NCI-H1105 treated with DMSO at 0.1 percent for 48 hours (cell line): ENCODE measurements at places on chromosomes 5 and 9.

GRCh38 chr9:134428559-134428958 is 102.3 kb downstream of the RXRA start:
- no peak for DNase-seq

GRCh38 chr9:136858844-136859757 is 7.0 kb downstream of the MAMDC4 start:
- no peak for DNase-seq

DNA sequence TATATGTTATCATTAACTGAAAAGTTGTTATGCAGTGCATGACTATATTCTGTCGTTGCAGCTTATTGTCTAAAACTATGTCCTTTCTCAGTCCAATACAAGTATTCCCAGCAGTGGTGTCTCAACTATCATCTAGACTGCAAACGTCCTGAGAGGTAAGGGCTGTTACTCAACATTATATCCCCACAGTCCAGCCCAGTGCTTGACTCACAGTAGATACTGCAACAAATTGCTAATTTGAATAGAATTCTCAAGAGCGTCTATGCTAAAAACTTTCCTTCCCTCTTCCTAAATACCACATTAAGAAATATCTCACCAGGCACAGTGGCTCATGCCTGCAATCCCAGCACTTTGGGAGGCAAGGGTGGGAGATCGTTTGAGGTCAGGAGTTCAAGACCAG is 37.7 kb upstream of the PCSK5 start:
- DNase-seq, result no peak

- no peak for DNase-seq
Observed at GRCh38 chr5:56190497-56190896, 42.6 kb downstream of the ANKRD55 start.

DNA sequence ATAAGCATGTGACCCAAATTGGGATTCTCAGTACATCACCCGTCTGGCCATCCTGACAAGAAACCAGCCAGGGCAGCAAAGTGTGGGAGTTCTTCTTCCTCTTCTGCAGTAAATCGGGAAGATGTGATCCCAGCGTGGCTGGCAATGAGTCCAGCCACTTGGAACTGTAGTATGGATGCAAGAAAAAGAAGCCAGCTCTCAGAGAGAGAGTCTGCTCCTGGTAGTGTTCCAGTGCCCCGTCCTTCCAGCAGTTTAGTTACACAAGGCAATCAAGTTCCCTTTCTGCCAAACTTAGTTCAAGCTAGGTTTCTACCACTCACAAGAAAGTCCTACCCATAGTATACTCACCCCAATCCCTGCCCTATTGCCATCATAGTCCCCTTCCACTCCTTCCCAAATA is 65.6 kb downstream of the CDK5RAP2 start:
- no peak for DNase-seq

GRCh38 chr5:14216902-14217301 is 73.8 kb downstream of the TRIO start:
- DNase-seq, result no peak

GRCh38 chr5:88269222-88269771 is 652 bp upstream of the TMEM161B start:
- DNase-seq, result peak; percentile 29

DNA sequence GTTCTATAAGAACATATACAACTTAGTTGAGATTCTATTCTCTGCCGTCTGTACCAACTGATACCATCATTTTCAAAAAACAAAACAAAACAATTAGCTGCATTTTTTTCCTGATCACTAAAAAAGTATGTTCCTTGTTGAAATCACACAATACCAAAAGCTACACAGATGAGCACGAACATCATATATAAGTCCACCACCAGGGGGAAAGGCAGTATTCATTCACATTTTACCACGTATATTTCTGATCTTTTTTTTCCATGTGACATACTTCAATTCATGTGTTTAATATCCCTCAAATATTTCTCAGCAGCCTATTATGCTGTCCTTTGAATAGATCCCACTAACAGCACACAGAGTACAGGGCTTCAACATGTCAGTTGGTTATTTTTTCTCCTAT is 40.6 kb downstream of the IRX2 start:
- DNase-seq, result no peak

DNA sequence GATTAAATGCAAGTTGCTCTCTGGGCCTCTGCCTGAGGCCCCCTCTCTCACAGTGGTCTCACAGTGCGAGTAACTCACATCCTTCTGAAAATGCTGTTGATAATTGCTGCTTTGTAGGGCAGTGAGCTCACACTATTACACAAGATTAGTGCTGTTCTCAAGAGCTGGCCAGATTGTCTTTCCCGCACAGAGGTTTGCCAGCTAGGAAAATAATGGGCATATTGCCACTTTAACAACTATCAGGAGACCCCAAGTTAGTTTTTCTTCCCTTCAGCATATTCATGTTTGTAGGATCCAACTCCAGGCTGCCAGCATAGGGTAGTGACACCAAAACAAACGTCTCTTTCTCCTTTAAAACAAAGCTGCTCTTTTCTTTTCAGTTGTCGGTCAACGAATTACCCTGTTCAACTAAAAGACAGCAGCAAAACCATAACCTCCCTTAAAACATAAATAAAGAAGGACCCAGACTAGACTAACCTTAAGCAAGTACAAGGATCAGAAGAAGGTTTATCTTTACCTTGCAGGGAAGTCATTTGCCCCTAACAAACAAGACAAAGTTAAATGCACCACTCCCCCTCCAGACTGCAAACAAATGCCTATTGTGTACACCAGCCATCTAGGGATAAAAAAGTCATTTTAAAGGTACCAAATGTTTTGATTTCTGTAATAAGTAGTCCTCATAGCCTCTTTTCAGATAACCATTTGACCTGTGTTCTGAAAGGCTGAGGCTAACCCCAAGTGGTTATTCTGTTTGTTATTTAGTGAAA is 91.4 kb downstream of the VCAN start:
- DNase-seq, result no peak

DNA sequence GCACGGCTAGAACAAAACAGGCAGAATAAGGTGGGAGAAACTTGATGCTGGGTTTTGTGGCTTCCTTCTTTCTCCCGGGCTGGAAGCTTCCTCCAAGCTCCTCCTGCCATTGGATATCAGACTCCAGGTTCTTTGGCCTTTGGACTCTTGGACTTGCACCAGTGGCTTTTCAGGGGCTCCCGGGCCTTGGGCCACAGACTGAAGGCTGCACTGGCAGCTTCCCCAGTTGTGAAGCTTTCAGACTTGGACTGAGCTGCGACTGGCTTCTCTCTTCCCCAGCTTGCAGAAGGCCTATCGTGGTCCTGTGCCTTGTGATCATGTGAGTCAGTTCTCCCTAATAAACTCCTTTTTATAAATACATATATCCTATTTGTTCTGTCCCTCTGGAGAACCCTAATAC is 364.4 kb downstream of the DNAH5 start:
- DNase-seq, result no peak
